Immature natural killer cell (primary cell): ENCODE measurements at places on chromosomes 13 and 19. TPM values are rescaled to one million over a fixed set of nuclear protein-coding genes. Genes with fewer than 3 reads are reported as not detected.

The ADAMTS10 gene
- polyA plus RNA-seq: 2.3 TPM

The AXL gene
- 1.2 TPM for polyA plus RNA-seq

The KIR2DL1 gene
- 74.6 TPM for polyA plus RNA-seq

The KANK3 gene
- 5.3 TPM for polyA plus RNA-seq

The SLC1A6 gene
- polyA plus RNA-seq: not detected

The RCBTB1 gene
- polyA plus RNA-seq: 6.5 TPM

The IGLON5 gene
- not detected for polyA plus RNA-seq

The CAB39L gene
- polyA plus RNA-seq: 4.9 TPM
